ENCODE measurements at places on chromosomes 1 and 21.
A peak's percentile ranks its signal among the peaks of the same experiment; 100 is the strongest.

- DNase-seq = no peak
These were observed 54.4 kb upstream of the C1orf174 start for GRCh38 chr1:3954170-3955169.

DNA sequence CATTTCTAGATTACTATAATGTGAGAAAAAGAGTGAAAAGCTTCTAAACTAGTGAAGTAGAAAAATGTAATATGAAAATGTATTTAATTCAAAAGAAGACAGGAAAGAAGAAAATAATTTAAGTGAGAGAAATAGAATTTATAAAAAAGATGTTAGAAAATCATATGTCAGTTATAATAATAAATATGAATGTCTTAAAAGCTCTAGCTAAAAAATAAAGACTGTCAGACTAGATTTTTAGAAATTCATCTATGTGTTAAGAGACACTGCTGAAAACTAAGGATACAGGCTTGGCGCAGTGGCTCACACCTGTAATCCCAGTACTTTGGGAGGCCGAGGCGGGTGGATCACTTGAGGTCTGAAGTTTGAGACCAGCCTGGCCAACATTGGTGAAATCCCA is 37.3 kb upstream of the VANGL1 start:
- no peak for DNase-seq

DNA sequence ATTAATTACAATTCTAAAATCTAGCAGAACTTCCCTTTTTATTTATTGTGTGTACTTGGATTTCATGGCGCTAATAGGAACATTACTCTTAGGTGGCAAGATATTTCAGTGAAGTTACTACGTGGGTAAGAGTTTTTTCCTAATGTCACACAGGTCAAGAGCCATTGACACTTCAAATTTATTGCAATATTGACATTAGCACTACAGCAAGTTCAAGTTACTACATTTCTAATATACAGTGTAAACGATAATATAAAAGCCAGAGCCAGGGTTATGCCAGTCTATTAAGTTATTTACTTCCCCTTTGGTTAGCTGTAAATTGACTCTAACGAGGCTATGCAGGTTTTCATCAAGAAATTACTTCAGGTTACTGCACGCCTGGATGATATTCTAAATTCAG is 29.7 kb downstream of the CHODL start:
- no peak for DNase-seq

- no peak for DNase-seq
These were observed 446.0 kb downstream of the PTPRU start for GRCh38 chr1:29682171-29682918.

DNA sequence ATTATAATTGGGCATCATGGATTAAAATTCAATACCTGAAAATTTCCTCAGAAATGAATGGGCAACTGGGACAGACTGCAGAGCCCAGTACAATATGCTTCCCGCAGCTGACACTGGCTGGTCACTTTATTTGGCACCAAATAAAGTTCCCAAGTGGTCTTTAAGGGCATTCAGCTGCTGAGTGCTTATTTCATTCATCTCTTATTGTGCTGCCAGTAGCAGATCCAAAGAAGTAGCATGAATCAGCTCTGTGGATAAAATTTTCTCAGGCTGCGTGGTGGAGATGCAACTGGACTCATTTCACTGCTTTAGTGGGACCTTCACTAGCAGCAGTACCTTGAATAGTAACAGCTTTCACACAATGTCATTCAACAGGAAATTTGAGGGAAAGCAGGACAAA is 226.3 kb upstream of the ADGRL2 start:
- no peak for DNase-seq

DNA sequence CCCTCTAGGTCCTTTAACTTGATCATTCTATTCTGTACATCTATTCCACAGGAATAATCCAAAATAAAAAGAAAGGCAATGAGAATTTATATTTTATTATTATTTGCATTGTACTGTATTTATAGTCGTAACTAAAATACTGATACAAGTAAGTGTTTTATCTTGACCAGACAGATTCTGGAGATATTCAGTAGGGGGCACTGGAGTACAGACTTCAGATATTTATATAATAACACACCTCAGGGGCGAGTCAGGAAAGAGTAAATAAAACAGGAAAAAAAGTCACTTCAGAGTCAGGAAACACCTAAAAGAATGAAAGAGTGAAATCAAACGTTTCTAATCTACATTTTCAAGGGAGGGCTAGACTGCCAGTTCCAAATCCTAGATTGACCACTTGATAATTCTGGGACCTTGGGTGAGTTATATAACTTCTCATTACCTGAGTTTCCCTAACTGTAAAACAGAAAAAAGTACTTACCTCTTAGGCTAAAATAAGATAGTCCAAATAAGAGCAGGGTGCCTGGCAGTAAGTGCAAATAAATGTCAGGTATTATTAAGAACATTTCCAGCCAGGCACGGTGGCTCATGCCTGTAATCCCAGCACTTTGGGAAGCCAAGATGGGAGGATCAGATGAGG is 31.1 kb upstream of the MTF1 start:
- no peak for DNase-seq

GRCh38 chr1:238664139-238664538 is 722.2 kb upstream of the CHRM3 start:
- DNase-seq = no peak

DNA sequence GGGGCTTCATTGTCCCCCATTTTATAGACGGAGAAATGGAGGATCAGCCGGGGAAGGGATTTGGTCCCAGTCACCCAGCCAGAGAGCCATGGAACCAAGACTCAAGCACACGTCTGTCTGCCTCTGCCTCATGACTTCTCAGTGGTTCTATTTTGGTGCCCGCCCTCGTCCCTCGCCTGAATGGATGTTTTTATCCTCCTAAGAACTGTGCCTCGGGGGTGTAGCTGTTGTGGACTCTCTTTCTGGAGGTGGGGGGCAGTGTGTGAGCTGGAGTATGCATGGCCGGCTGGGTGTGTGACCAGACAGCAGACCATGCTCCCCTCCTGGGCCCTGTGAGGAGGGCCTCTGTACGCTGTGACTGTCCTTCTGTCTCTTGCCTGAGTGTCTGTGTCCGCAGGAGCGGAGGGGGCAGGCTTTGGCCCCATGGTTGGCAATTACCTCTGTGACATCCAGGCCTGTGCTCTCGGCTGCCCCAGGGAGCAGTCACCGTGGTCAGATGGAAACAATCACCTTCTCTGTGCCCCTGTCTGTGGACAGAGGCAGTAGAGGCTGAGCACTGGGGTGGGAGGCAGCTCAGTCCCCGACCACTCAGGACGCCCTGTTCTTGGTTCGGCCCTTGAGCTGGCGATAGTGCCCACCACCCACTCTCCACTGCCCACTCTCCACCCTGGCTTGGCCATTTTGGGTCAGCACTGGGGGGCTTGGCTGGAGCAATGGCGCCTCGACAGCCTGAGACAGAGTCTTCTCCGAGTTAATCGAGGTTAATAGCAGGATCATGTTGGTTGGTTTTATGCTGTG is 20.4 kb downstream of the WNT4 start:
- no peak for DNase-seq

- DNase-seq = no peak
These were observed 67.0 kb downstream of the ERO1B start for GRCh38 chr1:236214761-236215160.

- DNase-seq = no peak
These were observed 16.8 kb downstream of the S100A10 start for GRCh38 chr1:151976858-151977257.

GRCh38 chr1:76048219-76048618 is 26.3 kb upstream of the ST6GALNAC3 start:
- DNase-seq = no peak

GRCh38 chr1:62285984-62286785 is 33.0 kb downstream of the KANK4 start:
- DNase-seq = no peak

GRCh38 chr1:116817582-116818064 is 63.4 kb downstream of the CD2 start:
- DNase-seq = peak; percentile 74

DNA sequence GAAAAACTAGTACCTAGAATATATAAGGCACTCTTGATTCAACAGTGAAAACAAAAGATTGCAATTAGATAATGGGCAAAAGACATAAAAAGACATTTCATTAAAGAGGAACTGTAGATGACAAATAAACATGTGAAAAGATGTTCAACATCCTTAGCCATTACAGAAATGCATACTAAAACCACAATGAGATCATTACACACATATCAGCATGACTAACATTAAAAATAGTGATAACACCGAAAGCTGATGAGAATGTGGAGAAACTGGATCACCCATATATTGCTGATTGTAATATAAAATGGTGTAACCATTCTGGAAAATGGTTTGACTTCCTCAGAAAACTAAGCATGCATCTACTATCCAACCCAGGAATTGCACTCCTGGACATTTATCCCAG is 340.3 kb downstream of the SEC16B start:
- no peak for DNase-seq

DNA sequence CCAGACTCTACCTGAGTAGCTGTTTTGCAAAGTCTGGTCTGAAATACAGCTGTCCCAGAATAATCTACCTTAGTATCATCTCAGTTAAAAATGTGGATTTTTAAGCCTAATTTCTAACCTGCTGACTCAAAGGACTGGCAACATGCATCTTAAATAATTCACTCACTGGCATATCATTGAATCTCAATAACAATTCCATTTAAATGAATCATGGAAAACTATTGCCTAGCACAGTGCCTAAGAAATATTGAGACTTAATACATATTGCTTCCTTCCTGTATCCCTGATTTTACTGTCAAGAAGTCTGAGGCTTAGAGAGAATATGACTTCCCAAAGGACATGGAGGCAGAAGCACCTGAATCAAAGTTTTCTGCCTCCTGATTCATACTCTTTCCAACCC is 3.1 kb downstream of the CCDC190 start:
- no peak for DNase-seq

GRCh38 chr1:53819387-53819786 is 18.7 kb downstream of the NDC1 start:
- no peak for DNase-seq

DNA sequence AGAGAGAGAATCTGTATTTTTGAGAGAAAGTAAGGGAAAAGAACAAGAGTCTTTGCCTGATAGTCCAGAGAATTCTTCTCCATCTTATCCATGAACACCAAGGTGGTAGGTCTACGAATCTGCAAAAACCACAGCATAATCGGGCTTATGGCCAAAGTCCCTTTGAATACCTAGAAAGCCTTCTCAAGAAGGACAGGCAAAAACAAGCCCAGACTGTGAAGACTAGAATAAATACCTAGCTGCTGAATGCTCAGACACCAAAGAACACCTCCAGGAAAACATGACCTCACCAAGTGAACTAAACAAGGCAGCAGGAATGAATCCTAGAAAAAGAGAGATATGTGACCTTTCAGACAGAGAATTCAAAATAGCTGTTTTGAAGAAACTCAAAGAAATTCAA is 79.2 kb downstream of the HFM1 start:
- no peak for DNase-seq

DNA sequence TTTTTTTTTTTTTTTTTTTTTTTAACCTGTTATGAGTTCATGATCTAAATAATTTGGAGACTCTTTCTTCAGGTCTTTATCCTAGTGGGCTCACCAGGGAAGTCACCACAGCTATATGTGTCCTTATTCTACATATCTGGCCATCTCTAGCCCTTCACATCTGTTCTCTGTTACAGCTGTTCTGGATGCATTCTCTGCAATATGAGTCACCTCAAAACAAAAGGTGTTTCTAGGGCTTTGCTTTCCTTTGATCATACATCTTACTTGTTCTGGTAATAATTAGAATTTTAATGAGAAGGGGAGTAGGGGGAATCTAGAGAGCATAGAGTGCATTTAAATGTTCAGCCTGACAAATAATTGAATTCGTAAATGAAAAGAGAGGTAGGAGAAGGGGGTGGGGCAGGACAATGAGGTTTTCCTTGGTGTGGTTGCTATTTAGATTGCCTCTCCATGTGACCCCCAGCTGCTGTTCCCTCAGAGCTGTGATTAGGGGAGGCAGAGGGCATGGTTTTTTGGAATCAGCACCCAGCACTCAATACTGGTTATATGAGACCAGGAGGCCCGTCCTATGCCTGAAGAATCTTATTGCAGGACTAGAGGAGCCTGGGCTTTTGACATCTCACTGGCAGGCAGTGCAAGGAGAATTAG is 8.0 kb downstream of the SYT6 start:
- DNase-seq = no peak

- no peak for DNase-seq
These were observed 10.7 kb upstream of the PTBP2 start for GRCh38 chr1:96710708-96711477.

DNA sequence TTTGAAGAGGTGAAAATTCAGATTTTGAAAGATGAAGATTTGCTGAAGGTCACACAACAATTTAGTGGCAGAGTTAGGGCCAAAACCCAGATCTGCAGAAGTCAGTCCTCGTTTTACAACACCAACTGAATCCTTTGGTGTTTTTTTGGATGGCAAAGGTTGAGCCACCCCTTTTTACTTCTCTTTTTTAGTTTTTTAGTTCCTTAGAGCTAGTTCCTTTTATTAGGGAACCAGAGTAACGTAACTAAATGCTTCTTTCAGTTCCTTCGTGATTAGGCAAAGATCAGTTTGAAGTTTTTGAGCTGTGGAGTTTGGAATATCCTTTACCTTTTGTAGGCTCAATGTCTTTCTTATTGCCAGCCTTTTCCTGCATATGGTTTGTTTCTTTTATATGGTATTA is 67.9 kb upstream of the ARID1A start:
- no peak for DNase-seq
